Activated CD4-positive, CD25-positive, alpha-beta regulatory T cell (primary cell): ENCODE measurements at places on chromosomes 11 and 22.

GRCh38 chr11:18650859-18651557 is 16.9 kb upstream of the SPTY2D1 start:
- DNase-seq, result no peak

DNA sequence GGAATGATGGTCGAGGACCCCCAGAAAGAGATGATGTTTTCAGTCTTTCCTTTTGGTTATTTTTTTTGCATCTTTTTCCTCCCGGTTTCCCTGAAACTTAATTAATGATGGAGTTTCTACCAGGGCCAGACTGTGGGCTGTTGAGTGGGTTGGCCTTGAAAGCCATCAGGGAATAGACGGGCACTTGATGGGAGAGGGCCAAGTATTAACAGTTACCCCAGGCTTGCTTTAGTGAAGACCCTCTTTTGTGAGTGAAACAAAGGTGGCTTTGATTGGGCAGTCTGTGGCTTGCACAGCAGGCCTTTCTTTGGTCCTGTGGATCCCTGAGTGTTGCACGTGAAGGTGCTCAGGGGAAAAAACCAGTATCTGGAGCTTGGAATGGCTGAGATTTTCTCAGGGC is 56.9 kb downstream of the AMOTL1 start:
- DNase-seq, result no peak

DNA sequence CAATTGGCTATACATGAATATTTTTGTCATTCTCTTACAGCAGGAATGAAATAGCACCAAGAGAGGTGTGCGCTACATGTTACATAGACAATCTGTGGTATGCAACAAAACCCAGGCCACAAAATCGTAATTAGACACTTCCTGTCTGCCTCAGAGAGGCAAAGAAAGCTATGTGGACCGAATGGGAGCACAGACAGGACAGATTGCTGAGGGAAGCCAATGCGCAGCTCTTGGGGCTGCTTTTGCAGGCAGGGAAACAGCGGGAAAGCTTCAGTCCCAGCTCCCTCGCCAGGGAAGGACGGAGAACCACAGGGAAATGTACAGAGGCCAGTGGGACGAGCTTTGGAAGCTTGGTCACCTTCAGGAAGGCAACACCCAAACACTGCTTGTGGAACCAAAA is 40.9 kb downstream of the SERPINH1 start:
- DNase-seq, result no peak

DNA sequence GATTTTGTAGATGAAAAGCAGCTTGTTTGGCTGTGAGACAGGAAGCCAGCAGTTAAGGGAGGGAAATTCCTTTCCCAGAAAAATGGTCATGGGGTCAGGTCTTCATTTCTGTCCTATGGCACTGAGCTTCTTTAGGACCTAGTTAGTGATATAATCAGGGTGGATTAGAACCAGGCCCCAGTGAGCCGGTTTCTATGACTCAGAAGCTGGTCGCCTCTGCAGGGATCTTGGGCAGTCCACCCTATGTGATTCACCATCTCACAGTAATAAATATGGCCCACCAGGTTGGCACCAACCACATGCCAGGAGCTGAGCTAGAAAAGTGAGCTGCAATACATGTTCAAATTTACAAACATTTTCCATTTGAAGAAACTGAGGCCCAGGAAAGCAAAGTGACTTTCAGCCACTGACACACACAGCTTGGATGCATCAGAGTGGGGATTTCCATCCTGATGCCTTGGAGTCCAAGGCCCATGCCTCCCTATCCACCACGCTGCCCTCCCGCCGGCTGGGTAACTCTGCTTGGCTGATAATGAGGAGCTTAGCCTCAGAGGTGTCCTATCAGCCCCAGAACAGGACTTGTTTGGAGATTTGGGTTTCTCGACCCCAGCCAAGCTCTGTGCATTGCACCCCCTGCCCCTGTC is 42.0 kb downstream of the CD82 start:
- DNase-seq, result no peak

GRCh38 chr11:63837739-63838138 is 1.2 kb upstream of the MARK2 start:
- DNase-seq, result no peak

DNA sequence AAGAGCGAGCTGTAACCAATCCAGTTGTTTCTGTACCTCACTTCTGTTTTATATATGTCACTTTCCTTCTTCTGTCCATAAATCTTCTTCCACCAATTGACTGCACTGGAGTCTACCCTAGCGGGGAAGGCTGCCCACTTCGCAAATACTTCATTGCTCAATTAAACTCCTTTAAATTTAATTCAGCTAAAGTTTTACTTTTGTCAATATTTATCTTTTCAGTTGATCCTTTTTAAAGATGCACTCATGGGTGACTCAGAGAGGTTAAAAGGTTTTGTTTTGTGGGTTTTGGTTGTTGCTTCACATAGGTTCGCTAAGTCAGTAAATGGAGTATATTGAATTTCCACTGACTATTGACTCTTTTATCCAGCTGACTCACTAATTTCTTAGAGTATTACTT is 597.2 kb downstream of the DLG2 start:
- DNase-seq, result no peak

- DNase-seq, result peak; percentile 7
These were observed 15.0 kb downstream of the SLC1A2 start for GRCh38 chr11:35404388-35404775.

DNA sequence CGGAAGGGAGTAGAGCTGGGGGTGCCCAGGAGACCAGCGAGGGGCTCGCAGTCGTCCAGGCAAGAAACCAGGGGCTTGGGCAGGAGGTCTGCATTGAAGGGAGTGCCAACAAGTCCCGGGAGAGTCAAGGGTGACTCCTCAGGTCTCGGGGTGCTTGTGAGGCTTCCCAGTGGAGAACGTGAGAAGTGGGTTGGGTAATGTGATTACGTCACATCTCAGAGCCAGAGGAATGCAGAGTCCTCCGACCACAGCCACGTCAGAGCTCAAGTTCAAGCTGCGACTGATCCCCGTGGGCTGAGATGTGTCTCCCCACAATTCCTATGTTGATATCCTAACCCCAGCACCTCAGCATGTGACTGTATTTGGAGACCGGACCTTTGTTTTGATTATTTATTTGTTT is 89.7 kb upstream of the SHANK2 start:
- DNase-seq, result no peak

- no peak for DNase-seq
These were observed 294.4 kb downstream of the NTM start for GRCh38 chr11:131664816-131665215.

DNA sequence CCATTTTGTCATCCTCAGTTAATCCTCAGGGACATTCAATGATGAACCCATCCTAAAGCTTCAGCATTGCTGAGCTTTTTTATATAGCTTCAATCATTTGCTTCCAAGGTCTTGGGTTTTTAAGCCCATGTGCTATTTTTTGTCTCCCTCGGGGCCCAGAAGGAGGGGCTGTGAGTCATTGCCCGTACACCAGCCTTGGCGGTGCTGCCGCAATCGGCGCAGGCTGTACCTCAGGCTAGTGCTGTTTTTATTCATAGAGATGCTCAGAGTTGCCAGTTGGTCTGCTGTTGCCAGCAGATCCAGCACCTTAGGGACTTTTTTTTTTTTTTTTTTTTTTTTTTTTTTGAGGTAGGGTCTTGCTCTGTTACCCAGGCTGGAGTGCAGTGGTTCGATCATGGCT is 35.5 kb downstream of the ACO2 start:
- DNase-seq, result no peak

DNA sequence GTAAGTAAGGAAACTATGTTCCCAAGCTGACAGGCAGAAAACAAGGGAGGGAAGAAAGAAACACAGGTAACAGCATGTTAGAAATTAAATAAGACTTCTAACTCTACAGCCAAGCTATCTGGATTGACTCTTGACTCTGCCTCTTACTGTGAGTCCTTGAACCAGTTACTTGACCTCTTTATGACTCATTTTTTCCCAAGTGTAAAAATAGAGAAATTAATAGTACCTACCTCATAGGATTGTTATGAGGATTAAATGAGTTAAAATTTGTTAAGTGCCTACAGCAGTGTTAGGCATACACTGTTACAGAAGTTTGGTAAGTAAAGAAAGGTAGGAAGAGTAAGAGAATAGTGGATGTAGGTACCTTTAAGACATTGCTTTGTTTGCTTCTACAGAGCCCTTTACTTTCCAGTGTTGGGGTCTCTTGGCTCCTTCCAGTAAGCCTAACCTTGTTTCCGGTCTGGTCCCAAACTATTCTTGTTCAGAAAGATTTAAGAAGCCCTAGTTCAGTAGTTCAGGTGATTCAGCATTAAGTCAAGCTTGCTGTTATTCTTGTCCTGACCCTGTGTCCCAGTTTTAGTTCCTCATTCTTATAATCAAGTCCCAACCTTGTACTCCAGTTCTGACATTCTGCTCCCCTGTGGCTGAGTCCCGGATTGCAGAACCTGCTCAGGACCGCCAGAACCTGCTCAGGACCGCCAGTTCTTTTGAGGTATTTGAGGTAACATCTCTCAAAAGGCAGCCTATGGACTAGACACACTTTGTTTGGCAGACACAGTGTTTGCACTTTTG is 963.4 kb upstream of the CCDC90B start:
- DNase-seq, result no peak

DNA sequence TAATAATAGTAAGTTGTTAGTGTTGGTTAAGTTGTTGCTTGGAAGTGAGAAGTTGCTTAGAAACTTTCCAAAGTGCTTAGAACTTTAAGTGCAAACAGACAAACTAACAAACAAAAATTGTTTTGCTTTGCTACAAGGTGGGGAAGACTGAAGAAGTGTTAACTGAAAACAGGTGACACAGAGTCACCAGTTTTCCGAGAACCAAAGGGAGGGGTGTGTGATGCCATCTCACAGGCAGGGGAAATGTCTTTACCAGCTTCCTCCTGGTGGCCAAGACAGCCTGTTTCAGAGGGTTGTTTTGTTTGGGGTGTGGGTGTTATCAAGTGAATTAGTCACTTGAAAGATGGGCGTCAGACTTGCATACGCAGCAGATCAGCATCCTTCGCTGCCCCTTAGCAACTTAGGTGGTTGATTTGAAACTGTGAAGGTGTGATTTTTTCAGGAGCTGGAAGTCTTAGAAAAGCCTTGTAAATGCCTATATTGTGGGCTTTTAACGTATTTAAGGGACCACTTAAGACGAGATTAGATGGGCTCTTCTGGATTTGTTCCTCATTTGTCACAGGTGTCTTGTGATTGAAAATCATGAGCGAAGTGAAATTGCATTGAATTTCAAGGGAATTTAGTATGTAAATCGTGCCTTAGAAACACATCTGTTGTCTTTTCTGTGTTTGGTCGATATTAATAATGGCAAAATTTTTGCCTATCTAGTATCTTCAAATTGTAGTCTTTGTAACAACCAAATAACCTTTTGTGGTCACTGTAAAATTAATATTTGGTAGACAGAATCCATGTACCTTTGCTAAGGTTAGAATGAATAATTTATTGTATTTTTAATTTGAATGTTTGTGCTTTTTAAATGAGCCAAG is 2.7 kb downstream of the NEAT1 start:
- DNase-seq, result peak; percentile 46

DNA sequence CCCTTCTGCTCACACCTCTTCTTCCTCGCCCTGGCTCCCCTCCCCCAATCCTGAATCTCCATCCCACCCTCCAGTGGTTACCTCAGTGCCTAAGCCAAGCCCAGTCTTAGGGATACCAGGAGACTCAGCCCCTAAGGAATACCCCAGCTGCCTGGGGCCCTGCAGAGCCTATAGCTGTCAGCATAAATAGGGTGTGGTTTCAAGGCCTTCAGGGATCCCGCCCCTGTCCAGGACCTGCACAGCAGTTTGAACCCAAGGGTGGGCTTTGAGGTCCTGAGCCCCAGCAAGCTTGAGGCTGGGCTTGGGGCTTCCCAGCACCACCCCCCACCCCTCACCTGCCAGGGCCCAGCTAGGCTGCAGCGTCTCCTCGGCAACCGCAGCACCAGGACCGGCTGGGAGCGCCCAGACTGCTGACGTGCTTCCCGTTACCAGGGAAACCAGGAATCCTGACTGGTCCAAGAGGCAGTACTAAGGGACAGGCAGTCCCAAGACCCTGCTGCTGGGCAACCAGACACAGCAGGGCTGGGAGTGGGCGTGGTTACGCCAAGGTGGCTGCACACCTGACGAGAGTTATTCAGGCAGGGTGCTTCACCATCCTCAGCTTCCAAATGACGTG is 13.7 kb downstream of the APBB1 start:
- DNase-seq, result no peak

DNA sequence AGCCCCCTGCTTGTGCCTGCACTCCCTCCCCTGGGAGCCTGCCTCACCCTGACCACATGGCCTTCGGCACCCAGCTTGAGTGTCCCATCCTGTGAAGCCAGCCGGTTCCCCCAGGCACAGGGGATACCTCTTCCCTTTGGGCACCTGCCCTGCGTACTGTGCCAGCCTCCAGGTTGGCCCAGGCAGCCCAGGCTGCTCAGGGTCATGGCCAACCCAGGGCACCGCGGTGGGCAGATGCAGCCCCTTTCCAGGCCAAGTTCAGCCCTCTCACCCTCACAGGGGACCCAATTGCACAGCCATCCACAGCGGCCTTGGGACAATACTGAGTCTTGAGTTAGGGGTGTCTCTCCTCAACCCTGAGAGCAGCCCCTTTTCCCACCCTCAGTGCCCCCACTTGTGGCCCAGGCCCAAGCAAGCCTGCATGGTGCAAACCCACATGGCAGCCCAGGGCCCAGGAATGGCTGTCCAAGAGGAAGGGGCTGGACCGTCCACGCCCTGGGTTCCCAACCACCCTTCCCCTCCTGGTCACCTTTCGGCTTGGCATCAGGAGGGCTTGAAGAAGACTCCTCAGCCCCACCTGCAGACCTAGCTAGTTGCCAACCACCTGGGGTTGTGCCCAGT is 87.7 kb downstream of the CDKN1C start:
- no peak for DNase-seq

DNA sequence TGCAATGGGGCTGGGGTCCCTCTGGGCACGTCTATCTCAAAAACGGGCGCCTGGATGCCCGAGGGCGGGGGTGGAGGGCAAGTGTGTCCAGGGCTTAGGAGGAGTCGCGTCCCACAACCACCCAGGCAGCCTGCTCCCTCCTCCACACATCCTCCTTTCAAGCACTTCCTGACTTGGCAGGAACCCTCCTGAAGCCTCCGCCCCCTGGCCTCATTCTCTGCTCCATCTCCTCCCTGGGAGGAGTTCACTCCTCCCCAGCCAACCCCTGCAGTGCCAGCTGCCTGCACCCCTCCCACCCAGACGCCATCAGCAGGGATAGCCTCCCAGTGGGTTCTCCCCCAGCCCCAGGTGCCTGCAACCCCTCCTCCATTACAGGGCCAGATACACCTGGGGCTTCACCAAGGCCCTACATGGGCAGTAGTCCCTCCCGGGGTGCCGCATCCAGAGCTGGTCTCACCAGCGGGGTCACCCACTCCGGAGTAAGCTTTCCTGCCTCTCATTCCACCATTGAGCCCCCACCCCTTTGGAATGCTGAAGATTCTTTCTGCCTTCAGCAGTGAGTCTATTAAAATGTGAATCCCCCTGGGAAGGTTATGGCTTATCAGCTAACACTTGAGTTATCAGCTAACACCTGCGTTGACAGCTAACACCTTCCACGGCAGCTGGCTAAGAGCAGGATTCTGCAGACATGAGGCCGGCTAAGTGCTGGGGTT is 24.4 kb downstream of the RTN4R start:
- no peak for DNase-seq

- DNase-seq, result peak; percentile 18
These were observed 69.4 kb upstream of the FGF3 start for GRCh38 chr11:69888483-69889181.

DNA sequence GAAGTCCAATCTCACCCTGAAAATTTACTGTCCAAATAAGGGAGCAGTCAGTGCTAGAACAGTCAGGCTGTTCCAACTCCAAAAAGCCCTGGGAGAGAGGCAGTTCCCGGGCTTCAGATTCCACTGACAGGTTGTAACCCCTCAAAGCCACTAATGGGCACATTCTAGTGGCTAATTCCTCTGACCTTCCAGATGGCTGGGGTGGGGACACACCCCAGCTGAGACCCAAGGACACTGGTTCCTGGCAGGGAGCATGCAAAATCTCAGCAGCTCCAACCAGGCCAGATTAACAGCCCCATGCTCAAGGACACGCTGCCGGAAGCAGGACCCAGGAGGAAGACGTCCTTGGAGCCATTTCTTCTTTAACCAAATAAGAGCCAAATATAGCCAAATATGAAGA is 92.7 kb downstream of the RPL27A start:
- DNase-seq, result no peak
